GM12865 (cell line): ENCODE measurements at places on chromosomes 5 and 9.

DNA sequence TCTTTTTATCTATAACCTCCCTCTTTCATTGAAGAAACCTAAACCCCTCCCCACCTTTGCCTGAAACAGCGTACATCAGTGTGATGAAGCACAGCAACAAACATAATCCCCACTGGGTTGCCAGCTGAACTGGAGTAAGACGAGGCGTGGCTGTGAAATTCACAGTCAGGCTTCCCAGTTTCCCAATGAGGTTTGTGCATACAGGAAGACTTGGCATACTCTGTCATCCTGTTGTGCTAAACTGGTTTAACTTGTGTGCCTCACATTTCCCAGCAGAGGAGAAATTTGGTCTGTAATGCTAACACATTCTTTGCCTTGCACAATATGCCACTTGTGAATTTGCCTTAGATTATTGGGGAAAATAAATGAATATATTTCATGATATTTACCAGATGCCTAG, 121.5 kb downstream of the SV2C start:
- no peak for DNase-seq

- no peak for DNase-seq
Observed at GRCh38 chr9:83505282-83505681, 32.9 kb downstream of the FRMD3 start.

GRCh38 chr5:143659599-143660238, 152.2 kb upstream of the HMHB1 start:
- DNase-seq = no peak

GRCh38 chr9:82124090-82124489, 135.5 kb downstream of the SPATA31D1 start:
- DNase-seq = no peak

- DNase-seq = peak; percentile 42
Observed at GRCh38 chr9:31556667-31557463, 827.6 kb upstream of the ACO1 start.

DNA sequence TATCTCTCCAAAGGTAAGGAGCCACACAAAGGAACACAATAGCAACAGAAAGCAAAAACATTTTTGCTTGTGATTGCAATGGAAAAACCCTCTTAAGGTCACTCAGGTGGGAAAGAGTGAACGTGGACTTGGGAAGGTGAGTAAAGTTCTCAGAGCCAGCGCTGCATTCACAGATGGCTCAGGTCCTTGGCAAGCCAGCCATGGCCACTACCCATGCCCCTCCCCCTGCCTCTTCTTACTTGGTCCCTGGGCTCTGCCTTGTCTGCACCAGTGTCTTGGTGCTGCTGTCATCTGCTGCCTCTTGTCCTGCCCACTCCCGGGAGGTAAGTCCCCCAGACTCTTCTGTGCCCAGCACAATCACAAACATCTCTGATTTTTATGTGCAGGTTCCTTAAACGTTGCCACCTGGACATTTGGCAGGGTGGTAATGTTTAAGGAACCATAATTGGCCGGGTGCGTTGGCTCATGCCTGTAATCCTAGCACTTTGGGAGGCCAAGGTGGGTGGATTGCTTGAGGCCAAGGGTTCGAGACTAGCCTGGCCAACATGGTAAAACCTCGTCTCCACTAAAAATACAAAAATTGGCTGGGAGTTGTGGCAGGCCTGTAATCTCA, 74.6 kb downstream of the FEM1C start:
- DNase-seq = no peak

- DNase-seq = no peak
Observed at GRCh38 chr5:139578325-139578724, 17.2 kb downstream of the UBE2D2 start.

DNA sequence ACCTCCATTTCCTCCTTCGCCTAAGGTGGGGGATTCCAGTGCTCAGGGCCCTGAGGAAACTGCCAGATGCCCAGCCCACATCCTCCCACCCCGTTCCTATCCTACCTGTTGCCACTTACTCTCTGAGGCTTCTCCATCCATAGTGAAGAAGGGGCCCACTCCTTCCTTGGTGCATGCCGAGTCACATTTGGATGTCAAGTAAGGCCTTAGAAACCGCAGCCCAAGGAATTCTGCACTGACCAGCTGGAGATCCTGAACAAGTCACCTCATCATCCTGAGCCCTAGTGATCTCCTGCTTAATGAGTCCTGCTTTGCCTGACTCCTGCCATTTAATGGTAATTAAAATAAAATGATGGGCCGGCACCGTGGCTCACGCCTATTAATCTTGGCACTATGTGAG, 6.7 kb upstream of the TNIP1 start:
- no peak for DNase-seq

DNA sequence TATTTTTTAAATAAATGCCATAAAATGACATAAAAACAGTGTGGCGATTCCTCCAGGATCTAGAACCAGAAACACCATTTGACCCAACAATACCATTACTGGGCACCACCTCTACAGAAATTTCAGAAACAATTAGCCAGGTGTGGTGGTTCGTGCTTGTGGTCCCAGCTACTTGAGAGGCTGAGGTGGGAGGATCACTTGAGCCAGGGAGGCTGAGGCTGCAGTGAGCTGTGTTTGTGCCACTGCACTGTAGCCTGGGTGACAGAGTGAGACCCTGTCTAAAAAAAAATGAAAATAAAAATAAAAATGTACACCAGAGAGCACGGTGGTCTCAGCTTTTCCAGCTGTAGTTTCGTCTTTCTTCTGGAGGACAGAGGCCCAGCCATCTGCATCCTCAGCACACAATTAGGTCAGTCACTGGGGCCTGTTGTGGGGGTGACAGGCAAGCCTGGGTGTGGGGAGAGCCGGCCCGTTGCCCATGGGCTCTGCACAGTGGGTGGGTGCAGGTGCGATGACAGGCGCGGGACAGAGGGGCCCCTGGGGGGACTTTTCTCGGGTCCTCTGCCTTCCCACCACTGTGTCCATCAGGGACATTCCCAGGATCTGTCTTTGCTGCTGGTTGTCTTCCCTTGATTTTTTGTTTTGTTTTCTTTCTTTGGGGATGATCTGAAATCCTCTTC, 9.8 kb downstream of the COL5A1 start:
- DNase-seq = no peak

- DNase-seq = no peak
Observed at GRCh38 chr5:175885813-175886212, 14.4 kb downstream of the CPLX2 start.

DNA sequence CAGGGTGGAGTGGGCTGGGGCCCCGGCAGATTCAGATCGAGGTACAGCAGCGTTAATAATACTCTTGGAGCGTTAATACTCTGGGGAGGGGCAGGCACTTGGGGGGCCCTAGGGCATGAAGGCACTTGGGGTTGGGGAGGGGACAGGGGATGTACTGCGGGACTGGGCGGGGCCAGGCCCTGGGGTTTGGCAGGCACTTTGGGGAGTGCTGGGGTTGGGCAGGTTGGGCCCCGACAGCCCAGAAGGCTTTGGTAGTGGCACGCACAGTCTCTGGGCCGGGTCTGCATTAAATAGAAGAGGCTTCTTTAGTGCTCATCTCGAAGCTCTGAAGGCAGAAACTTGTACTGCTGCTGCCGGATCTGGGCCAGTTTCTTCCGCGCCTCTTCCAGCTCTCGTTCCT, 7.8 kb upstream of the TPM2 start:
- DNase-seq = no peak

DNA sequence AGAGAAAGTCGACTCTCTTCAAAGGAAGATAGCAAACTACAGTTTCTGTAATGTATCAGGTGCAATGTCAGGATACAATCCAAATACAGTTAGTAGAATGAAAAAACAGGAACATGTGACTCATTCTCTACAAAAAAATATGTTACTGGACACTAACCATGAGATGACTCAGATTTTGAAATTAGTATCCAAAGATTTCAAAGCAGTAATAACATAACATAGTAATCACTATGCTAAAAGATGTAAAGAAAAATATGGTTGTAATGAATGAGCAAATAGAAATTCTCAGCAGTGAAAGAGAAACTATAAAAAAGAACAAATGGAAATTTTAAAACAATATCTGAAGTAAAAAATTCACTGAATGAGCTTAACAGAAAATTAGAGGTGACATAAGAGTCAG, 42.3 kb downstream of the SHOC1 start:
- DNase-seq = no peak

GRCh38 chr5:93578813-93579691, 2.0 kb downstream of the NR2F1-AS1 start:
- DNase-seq = no peak

DNA sequence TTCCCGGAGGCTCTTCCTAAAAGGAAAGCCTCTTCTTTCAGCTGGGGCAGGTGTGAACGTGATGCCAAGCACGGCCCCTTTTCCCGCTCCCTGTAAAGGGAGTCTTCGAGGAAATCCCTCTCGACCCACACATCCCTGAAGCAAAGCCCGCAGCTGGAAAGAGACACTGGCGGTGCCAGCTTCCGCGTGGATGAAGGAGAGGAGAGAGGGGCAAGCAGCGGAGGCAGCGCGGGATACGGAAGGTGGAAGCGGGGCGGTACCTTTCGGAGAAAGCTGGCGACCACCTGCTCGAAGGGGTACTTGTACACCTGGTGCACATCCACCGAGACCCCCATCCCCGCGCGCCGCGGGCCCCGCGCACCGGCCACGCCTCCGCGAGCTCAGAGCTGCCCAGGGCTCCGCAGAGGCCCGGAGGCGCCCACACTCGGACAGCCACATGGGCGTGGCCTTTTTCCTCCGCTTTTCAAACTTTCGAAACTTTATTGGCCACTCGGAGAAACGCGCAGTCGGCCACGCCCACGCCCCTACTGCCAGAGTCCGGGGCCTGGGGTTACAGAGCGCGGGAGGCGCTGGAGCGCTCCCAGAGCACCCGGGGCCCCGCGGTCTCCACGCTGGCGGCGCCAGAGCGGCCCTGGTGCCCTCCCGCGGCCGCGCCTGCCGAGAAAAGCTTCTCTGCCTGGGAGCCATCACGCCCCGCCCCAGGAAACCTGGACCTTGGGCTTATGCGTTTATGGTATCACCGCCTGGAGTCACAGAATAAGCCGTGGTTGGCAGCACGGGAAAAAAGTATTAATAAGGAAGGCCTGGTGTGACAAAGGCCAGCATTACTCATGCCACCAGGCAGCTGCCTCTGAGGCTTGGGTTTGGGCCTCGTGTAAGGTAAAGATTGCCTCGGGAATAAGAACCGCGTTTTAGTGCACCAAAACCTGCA, at the start of gene PRELID2:
TSS of gene PRELID2 (minus strand) at position 426 of the 931 bp plus-strand sequence. CDS start at position 335, 91 bp downstream.
- no peak for DNase-seq

- DNase-seq = no peak
Observed at GRCh38 chr5:80069251-80069800, 34.2 kb downstream of the THBS4 start.

GRCh38 chr5:179111267-179112207, 51.4 kb downstream of the ZNF354C start:
- no peak for DNase-seq

- DNase-seq = no peak
Observed at GRCh38 chr5:78568212-78568611, 80.4 kb downstream of the LHFPL2 start.

GRCh38 chr5:160641405-160641804, 210.6 kb downstream of the ATP10B start:
- DNase-seq = no peak

- DNase-seq = no peak
Observed at GRCh38 chr5:98581112-98581997, 192.1 kb upstream of the RGMB start.

DNA sequence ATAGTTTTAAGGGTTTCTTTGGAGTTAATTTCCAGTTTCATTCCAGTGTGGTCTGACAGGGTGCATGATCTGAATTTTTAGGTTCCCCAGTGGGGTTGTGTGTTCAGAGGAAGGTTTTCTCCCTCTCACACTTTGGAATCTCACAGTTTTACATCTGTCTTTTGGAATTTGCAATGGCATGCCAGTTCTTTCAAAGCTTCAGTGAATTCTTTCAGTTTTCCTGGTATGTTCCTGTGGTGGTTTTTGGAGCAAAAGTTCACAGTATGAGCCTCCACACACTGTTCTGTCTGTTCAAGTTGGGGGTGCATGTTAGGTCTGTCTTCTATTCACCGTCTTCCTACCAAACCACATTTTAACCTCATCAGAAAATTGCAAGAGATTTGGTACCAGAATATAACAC, 624.2 kb downstream of the KCTD16 start:
- no peak for DNase-seq

GRCh38 chr5:124227914-124228313, 518.5 kb downstream of the ZNF608 start:
- DNase-seq = no peak

DNA sequence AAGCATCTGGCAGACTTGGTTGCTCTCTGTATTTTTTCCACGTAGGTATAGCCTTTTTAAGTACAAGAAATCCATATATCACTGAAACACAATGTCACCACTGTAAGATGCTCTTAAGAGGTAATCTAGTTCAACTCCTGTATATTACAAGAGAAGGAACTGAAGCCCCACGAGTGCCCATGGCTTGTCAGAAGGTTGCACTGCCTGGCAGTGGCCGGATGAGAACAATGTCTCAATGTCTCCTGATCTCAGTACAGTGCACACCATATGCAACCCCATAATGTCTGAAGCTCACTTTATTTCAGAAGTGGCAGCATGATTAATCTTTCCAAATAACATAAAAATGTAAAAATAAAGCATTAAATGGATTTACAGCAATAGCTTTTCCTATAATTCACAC, 27.7 kb downstream of the TUT7 start:
- DNase-seq = no peak

GRCh38 chr9:72775570-72775969, 177.3 kb downstream of the ALDH1A1 start:
- no peak for DNase-seq

GRCh38 chr9:132169672-132170392, 8.0 kb downstream of the NTNG2 start:
- peak; percentile 70 for DNase-seq

GRCh38 chr5:10935536-10935935, 174.5 kb upstream of the DAP start:
- no peak for DNase-seq

DNA sequence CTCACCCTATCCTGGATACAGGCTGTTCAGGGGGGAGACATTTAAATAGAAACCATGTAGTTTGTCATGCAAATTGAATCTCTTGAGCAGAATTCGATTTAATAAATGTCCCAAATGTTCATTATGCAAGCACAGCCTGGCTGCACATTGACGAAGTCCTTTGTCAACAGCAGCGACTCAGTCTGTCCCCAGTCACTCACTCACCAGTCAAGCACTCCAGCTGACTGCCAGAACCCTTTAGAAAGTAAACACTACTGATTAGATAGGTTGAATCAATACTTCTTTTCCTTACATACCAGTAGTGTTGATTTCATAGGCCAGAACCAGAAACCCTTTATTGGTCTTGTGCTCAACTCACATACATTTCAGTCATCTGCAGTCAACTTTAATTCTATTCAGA, 27.5 kb downstream of the CDH6 start:
- DNase-seq = no peak

DNA sequence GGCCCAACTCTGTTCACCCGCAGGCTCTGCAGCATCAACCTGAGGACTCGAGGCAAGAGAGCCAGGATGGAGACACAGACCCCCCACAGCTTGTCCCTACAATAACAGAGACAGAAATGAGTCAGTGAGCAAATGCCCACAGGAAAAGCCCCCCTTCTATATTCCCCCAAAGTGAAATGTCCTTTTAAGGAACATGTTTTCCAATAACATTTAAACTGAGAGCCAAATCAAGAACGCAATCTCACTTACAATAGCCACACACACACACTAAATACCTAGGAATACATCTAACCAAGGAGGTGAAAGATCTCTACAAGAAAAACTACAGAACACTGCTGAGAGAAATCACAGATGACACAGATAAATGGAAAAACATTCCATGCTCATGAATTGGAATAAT, 49.0 kb downstream of the TEX10 start:
- no peak for DNase-seq

GRCh38 chr5:28408186-28408585, 1369.8 kb upstream of the CDH9 start:
- no peak for DNase-seq
